ENCODE measurements at places on chromosomes 5 and 9.

DNA sequence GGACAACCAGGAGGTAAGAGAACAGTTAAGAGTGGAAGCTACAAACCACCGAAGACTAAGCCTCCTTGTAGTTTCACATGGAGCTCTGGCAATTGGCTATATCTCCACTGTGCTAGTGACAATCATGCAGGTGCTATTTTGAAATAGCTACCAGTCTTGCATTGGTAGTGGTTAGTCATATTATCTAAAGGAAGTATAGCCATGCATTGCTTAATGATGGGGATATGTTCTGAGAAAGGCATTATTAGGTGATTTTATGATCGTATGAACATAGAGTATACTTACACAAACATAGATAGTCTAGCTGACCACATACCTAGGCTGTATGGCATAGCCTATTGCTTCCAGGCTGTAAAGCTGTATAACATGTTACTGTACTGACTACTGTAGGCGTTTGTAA, 28.4 kb downstream of the HSDL2 start:
- no peak for DNase-seq

DNA sequence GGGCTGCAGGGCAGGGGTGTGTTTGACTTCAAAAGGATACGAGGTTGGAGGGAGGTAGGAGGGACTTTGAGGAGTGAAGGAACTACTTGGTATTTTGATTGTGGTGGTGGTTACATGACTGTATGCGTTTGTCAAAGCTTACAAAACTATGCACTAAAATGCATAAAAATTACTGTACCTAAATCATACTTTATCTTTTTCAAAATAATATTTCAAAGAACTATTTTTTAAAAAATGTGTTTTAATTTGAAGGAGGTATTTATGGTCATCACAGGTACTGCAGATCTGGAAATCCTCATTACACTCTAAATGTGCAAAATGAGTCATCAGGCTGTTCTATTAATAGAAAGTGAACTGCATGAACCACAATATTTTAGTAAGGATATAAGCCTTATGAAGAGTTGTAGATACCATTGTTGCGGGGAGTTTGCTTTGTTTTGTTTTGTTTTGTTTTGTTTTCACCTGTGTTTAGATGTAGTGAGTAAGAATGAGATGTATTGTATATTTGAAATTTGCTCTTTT, 116.9 kb downstream of the ARRDC3 start:
- DNase-seq = no peak

- no peak for DNase-seq
These were observed 1.6 kb upstream of the BRINP1 start for GRCh38 chr9:119370816-119371215.

DNA sequence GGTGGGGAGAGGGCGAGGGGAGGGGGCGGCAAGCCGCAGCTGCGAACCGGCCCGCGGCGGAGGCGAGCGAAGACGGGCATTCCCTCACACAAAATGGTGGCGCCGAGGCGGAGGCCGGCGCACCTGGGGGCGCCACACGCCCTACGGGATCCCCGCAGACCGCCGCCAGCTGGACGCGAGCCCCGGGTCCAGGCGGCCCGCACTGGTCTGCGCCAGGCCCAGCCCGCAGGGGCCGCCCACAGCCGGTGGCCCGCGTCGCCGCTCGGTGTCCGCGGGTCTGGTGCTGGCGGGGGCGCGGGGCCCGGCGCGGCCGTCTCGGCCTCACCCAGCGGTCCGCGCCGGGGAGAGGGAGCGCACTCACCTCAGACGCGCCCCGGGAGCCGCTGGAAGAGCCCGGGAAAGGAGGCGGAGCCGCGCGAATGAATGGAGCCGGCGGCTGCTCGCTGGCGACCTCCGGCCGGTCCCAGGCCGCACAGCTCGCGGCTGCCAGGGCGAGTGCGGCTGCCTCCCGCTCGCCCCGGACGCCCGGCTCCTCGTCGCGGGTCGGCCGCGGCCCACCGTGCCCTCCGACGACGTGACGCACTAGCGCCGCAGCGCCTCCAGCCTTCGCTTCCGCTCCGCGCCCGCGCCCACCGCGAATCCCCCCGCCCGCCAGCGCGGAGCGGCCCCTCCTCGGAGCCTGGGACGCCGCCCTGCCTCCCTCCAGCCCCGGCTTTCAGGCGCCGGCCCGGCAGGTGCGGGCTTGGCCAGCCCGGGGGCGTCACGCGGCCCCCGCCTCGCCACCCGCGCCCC, at the start of gene FAM169A:
TSS of gene FAM169A (minus strand) at position 584 of the 792 bp plus-strand sequence. CDS start 24,711 bp downstream, outside the sequence.
- DNase-seq = peak; percentile 35

GRCh38 chr5:113813466-113813865, 300.0 kb downstream of the YTHDC2 start:
- DNase-seq = no peak

- DNase-seq = no peak
These were observed 90.3 kb downstream of the DIRAS2 start for GRCh38 chr9:90552317-90552716.

DNA sequence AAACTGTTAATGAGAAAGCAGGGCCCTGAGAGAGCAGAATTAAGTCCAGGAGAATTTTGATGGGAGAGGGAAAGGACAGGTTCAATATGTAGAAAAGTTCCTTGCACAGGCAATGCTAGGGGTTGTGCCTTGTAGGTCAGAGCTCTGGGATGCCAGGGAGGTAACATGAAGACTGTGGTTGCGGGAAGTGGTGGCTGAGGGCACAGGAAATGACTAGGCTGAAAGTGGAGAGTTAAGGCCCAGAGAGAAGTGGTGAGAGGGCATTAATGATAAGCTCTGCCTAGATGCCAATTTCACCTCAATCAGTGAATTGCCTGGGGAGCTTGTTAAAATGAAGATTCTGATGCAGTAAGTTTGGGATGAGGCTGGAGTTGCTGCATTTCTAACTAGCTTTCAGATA, 31.5 kb upstream of the PPP3R2 start:
- DNase-seq = no peak

DNA sequence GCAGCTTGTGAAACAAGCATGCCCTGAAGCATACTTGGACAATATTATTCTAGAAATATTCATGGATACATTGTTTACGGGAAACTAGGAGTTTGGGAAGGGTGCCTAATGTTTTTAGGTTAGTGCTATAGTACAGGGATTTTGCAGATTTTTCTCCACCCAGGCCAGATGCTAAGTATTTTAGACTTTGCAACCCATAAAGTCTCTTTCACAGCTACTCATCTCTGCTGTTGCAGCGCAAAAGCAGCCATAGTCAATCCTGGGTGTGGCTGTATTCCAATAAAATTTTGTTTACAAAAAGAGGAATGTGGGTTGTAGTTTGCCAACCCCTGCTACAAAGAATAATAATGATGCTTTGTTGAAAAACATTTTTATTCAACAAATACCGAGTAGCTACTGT, 106.2 kb downstream of the CEMIP2 start:
- no peak for DNase-seq

DNA sequence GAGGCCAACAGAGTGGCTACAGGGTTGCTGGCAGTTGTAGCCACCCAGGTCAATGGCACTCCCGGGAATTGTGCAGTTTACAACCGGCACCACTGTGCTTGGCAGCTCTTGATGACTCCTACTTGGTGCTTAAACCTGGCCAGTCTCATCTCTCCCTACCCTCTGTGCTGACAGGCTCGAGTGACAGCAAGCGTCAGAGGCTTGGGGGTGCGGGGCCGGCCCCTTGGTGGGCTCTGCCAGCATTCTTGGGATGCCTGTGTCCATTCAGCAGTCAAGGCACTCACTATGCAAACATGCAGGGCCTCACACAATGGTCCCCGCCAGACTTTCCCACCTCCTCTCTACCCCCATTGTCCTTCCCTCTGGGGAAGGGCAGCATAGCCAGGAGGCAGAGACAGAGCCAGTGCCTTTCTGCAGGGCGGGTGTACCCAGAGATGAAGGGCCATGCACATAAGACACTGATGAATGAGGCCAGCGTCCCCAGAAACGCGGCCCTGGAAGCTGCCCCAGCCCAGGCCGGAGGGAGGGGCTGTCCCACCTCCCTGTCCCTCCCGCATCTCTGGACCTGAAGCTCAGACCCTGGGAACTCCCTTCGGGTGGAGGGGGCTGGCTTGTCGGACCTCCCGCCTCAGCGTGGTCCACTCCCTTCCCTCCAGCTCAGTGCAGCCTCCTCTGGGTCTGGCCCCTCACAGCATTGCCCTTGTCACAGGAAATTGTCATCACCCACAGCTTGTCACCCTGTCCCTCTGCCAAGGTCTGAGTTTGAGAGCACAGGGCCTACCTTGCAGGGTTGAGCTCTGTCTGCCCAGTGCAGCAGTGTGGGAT, 26.4 kb upstream of the NOTCH1 start:
- no peak for DNase-seq

DNA sequence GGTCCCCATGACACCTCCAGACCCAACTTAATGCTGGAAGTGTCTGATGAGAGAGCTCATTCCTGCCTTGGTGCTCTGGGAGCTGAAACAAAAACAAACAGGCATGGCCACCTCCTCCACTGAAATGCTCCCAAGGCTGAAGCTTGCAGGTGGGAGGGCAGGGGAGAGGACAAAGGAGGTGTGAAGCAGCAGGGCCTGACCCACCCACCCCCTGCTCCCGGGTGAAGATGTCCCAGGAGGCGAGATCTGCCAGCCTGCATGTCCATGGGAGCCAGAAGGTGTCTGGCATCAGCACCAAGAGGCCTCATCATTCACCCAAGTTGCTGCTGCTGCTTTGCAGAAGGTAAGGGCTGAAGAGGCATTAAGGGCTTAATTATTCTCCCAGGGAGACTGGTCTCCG, 4.2 kb upstream of the CCIN start:
- no peak for DNase-seq

DNA sequence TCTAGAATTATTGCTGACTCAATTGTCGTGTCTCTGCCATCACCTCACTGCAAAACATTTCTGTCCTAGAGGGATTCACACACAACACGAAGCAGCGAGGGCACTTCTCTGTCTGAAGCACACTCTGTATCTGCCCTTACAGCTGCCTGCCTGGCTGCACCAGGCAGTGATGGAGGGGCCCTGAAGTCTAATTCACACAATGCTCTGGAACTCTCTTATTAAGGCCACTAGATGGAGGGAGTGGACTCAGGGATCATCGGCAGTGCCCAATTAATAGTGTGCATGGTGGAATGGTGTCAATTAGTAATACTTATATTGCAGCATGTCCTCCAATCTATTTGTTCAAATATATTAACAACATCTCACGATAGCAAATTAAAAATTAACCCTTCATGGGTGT, 157.5 kb upstream of the MAP1B start:
- DNase-seq = no peak

All from activated CD4-positive, alpha-beta T cell treated with anti-CD3 and anti-CD28 coated beads for 1 hour (primary cell).